Kidney glomerular epithelial cell (primary cell): ENCODE measurements at places on chromosomes 11 and 22.
A peak's percentile ranks its signal among the peaks of the same experiment; 100 is the strongest.

DNA sequence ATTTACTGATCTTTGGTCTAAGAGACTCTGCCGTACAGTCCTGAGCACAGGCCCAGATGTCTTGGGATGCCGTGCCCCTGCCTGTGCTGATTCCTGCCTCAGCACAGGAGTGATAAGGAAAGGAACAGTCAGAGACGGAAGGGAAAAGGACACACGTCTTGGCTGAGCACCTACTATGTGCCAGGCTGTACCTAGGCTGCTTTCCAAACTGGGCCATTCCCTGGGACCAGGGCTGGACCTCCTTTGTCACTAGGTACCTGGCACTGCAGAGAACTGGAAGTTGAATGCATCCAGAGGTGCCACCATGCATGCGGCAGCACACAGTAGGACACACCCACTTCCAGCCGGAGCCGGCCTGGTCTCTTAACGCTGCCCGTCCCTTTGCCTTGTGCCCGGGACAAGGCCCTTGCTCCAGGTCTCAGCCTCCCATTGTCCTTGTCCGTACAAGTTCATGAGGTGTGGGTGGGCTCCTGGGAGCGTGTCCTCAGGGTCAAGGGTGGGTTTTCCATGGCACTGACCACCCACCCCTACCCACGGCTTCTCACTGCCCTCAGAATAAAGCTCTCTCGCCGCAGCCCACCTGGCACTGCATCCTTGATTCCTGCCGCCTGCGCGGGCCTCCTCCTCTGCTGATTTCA lies 1.1 kb upstream of the SSTR3 start:
- DNase-seq, result no peak

- DNase-seq, result no peak
Observed at GRCh38 chr11:60992842-60993409, 21.4 kb downstream of the CD6 start.

DNA sequence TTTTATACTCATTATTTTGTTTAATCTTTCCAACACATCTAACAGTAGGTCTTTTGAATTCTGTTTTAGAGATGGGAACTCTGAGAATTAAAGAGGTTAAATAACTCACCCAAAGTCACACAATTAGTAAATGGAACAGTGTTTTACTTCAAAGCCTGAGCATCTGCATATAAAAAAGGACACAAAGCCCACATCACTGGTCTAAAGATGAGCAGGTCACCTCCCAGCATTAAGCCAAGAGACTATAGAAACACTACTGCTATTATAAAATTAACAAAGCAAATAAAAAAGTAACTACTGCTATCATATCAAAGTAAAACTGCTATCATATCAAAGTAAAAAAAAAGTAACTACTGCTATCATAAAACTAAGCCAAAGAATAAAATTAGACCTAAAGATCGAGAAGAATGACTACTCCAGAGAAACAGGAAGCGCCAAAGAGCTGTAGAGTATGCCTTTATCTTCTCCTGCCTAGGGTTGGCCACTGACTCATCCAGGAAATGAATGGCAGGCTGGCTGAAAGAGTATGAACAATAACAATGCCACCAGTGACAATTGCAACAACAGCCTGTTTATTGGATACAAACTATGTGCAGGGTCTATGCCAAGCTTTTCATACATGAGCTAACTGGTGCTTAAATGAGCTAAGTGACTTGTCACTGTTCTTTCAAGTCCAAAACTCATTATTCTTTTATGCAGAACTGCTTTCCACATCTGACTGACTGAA lies 1153.0 kb upstream of the TENM4 start:
- DNase-seq, result peak; percentile 43

GRCh38 chr22:20957683-20958431 lies 9.2 kb upstream of the AIFM3 start:
- DNase-seq, result no peak

GRCh38 chr22:37910890-37911672 lies 5.0 kb downstream of the MICALL1 start:
- no peak for DNase-seq

- DNase-seq, result no peak
Observed at GRCh38 chr11:67288198-67288451, 978 bp upstream of the ANKRD13D start.

GRCh38 chr22:24037851-24038765 lies 27.0 kb downstream of the CABIN1 start:
- DNase-seq, result no peak

GRCh38 chr11:123829745-123830144 lies 23.6 kb upstream of the OR6M1 start:
- DNase-seq, result no peak

GRCh38 chr11:5232176-5232575 lies 2.1 kb downstream of the HBD start:
- no peak for DNase-seq

- DNase-seq, result no peak
Observed at GRCh38 chr11:62142043-62142375, 18.2 kb downstream of the INCENP start.

GRCh38 chr11:106879832-106880546 lies 138.3 kb downstream of the GUCY1A2 start:
- DNase-seq, result no peak

DNA sequence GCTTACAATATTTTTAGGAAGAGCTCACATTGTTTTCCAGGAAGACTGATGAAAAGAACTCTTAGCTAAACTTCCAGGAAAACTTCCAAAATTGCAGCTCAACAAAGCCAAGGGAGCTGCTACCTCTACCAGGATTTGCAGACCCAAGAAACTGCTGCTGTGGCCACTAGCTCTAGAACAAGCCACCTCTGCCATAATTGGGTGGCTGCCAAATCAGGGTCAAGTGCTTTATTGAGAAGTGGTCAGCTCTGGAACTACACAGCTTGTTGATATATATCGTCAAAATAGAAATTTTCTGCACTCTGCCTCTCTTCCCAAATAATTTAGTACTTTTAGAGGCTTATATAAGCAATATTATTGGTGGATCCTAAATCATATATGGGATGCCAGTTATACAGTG lies 371.8 kb upstream of the CHORDC1 start:
- no peak for DNase-seq

DNA sequence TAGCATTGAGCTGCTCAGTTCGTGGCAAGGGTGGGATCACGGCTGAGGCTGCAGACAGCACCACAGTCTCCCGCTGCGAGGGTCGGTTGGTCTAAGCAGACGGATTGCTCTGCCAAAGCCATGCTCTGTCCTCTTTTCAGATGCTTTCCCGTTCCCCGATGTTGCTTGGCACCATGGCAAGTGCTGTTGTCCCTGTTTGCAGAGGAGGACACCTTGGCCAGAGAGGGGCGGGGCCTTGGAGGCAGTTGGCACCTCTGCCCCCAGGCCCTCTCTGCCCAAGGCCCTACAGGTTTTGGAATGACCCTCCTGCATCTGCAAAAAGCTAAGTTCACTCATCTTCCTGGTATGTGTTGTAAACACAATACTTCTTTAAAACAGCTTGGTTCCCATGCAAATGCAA lies 11.6 kb downstream of the CCDC157 start:
- DNase-seq, result no peak

GRCh38 chr11:16184588-16184987 lies 171.8 kb downstream of the SOX6 start:
- DNase-seq, result peak; percentile 71

DNA sequence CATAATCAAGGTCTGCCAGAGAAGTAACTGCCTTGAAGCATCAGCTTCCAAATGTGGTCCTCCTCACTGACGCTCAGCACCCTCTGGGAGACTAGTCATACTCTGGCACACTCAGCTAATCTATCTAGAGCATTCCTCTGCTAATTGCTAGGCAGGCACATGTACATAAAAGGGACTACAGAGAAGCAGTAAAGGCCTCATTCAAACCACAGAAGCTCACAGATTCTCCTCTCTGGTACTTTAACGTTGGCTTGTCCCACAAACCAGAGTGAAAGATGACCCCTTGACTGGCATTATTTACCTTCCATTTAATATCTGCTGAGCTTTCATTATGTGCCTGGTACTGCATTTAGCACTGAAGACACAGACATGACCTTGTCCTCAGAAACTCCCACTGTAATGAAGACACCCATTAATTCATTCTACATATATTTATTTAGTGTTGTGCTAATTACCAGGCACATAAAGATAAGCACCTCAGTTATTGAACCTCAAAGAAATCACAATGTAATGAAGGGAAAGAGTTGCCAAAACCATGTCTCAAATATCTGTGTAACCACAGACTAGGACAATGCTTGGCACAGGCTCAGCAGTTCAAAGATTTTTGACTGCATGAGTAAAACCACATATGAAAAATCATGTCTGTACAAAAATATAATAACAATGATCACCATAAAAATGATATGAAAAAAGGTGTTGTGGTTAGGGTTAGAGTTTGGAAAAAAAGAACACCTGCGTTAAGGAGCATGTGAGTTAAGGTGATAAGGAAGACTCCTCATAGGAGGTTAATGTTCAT lies 550.4 kb downstream of the DLG2 start:
- no peak for DNase-seq

- no peak for DNase-seq
Observed at GRCh38 chr11:44228379-44228778, 81.6 kb downstream of the ALX4 start.

- DNase-seq, result no peak
Observed at GRCh38 chr11:118081241-118081958, 4.5 kb downstream of the TMPRSS4 start.

GRCh38 chr11:67507242-67507863 lies 609 bp downstream of the CDK2AP2 start:
- no peak for DNase-seq

GRCh38 chr11:67262731-67263675 lies 3.3 kb upstream of the GRK2 start:
- DNase-seq, result peak; percentile 79

DNA sequence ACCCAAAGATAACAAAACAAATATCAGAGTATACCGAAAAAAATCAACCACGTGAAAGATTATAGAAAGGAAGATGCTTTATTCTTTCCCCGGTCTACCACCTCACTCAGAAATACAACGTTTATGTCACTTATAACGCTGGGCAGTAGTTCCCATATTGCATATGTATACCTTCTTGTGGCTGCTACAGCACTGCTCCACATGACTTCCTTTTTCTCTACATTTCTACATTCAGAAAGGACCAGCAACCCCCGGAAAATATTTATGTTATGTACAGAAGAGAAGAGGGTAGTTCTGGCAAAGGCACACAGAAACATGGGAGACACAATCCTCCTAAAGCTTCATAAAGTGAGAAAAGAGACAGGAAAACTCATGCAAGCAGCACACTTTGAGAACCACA lies 56.8 kb downstream of the MTMR2 start:
- no peak for DNase-seq

DNA sequence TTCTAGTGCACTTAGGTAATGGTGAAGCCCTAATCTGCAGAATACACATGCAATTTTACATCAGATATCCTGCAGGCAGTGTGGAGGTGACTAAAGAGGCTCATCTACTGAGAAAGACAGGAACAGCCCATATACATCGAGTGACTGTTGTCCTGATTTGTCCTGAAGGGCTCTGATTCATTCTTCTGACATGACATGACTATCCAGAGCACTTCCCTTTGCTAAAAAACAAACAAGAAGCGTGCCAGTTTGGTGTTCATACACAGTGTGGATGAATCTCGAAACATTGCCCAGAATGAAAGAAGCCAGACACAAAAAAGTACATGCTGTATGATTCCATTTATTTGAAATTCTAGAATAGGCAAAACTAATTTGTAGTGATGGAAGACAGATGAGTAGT lies 48.0 kb upstream of the AMPD3 start:
- DNase-seq, result peak; percentile 11

DNA sequence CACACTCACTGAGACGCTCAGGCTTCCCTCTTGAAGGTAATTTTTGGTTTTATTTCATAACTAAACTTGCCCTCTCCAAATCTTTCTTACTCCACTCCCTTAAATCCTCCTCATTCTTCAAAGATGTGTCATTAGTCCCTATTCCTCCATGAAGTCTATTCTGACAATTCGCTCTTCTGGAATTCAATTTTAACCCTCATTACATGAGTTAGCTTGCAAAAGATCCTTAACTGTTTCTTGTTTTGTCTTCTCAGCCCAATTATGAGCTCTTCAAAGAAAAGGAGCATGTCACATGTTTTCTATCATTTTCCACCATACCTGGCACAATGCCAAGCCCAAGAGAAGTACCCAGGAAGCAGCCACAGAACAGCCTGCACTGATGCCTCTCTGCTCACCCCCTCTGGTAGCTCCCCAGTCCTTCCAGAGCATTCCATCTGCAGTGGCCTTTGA lies 13.0 kb downstream of the GALNT18 start:
- peak; percentile 59 for DNase-seq

GRCh38 chr11:119872611-119873310 lies 143.8 kb upstream of the NECTIN1 start:
- no peak for DNase-seq

DNA sequence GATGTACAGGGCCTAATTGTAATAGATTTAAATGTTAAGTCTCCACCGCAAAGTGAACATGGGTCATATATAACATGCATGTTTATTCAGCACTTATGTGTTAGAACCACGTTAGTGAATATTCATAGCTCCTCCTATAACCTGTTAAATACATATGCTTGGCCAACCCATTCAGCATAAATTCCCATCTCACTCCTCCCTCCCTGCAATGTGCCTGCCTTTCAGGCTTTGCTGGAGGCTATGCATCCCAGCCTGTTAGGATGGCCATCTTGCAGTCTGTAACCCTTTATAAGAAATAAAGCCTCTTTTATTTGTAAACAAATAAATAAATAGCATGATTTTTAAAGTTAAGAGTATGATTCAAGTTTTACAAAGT lies 1.7 kb upstream of the OOSP4A start:
- no peak for DNase-seq

GRCh38 chr11:60699936-60700335 lies 524 bp downstream of the MS4A8 start:
- no peak for DNase-seq

DNA sequence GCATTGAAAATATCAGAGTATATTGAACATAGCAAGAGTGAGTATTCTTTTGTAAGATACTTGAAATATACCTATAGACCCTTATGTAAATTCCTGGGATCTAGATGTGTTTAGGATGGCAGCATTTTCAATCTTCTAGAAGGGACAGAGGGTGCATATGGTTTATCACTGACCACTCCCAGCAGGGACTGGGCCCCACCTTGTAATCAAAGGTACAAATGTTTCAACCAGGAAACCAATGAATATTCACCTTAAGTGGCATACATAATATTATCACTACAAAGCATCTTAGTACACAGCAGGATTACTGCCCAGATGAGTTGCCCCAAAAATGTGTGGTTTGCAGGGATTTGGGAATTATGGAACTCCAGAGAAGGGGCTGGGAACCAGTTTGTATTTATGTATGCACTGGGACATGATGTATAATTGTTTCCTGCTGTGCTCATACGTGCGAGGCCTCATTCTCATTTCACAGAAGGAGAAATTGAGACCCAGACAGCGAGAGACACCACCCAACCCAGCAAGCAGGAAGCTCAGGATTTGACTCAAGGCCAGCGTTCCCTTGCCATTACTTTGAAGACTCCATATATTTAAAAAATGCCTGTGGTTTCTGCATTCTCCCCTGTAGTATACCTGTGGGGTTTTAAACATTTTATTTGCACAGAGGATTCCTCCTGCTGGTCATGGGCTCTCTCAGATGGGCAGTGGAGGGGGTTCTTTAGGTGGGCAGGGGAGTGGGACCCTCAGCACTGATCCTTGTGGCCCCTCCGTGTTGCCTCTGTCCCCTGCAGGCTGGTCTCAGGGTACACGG lies 5.2 kb downstream of the APOL4 start:
- DNase-seq, result no peak

GRCh38 chr22:30265131-30265720 lies 1.4 kb downstream of the OSM start:
- DNase-seq, result no peak

GRCh38 chr22:32079130-32080089 lies 36.3 kb downstream of the SLC5A1 start:
- peak; percentile 81 for DNase-seq

GRCh38 chr11:76626921-76627401 lies 43.6 kb downstream of the LRRC32 start:
- no peak for DNase-seq

- no peak for DNase-seq
Observed at GRCh38 chr11:33906484-33907186, 14.8 kb upstream of the LMO2 start.
